ENCODE measurements at places on chromosomes 7 and 10.

- peak; percentile 42 for DNase-seq
Measured at GRCh38 chr10:102065561-102066398, 631 bp downstream of the HPS6 start.

DNA sequence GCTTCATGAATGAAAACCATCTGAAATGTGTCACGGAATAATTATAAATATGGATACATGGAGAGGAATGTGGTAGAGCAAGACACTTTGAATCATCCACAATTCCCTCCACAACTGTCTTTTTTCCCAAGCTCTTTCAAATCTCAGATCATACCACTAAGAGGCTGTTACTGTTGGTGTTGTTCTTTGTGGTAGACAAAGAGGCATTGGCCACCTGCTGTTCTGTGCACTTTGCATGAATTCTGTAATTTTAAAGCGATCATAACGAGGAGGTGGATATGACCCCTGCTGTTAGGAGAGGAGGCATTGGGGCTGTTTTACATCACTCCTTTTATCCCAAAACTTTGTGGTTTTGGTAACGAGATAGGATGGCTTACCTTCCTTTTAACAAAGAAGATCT lies 141.2 kb upstream of the KLF6 start:
- DNase-seq: no peak

GRCh38 chr10:70829543-70829942 lies 13.8 kb downstream of the SGPL1 start:
- no peak for DNase-seq

DNA sequence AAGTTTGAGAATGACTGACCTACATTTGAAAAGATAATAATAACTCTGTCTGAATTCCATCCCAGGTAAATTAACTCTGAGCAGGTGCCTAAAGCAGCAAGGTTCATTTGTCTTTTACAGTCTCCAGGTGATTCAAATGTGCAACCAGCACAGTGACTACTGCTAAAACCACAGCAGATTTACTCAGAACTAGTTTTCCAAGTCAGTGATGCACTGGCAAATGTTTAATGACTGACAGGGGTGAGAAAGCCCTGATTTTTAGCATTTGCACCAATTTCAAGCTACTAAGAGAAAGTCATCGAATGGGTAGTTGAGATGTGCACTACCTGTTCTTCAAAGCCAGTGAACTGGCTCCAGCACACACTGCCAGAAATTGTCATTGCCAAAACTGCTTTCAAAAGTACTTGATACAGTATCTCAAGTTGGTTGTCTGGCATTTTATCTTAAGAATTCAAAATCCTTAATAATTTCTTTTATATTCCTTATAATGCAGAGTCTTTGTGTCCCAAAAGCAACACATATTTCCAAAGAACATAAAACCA lies 60.3 kb downstream of the ATOH7 start:
- DNase-seq: no peak

DNA sequence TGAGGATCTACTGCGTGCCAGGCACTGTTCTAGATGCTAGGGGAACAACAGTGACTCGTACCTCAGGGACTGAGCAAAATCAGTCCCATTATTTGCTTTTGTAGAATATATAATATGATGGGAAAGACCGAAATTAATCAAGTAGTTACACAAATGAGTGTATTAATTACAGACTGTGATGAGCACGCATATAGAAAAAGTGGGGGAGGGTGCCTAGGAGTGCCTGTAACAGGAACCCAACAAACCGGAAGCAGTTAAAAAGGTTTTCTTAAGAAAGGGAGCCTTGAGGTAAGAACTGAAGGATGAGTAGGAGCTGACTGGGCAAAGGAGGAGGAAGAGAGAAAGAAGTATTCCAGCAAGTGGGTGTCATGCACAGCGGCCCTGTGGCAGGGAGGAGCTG lies 28.2 kb upstream of the IL6 start:
- peak; percentile 18 for DNase-seq

- no peak for DNase-seq
Measured at GRCh38 chr7:12138421-12138820, 72.7 kb upstream of the TMEM106B start.

GRCh38 chr10:30436191-30436611 lies 2.2 kb downstream of the MAP3K8 start:
- DNase-seq: peak; percentile 8

DNA sequence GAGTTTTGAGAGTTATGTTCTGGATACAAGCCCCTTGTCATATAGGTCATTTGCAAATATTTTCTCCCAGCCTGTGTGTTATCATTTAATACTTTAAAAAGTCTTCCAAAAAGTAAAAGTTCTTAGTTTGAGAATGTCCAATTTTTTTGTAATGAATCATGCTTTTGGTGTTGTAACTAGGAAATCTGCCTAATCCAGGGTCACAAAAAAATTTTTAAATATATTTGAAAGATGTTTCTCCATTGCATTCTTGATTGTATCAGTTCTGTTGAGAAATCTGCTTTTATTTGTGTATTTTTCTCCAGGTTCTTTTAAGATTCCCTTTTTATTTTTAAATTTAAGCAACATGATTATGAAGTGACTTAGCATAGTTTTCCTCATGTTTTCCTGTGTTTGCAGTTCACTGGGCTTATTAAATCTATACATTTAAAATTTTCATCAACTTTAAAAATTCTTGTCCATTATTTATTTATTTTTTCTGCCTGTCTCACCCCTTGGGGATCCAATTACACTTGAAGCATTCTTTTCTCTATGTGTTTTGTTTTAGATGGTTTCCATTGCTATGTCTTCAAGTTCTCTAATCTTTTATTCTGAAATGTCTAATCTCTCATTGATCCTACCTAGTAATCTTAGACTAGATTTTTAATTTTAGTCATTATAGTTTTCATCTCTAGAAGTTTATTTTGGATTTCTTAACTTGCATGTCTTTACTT lies 47.0 kb downstream of the CCDC71L start:
- no peak for DNase-seq

All from activated T-cell treated with anti-CD3 and anti-CD28 coated beads, Interleukin-2, amount 50 U/mL, for 72 hours (primary cell).